Stimulated activated CD4-positive, alpha-beta T cell treated with anti-CD3 and anti-CD28 coated beads, Interleukin-1b, Interleukin-23, amount 100 ng/mL, for 4 hours (primary cell): ENCODE measurements at places on chromosomes 4 and X.
A peak's percentile ranks its signal among the peaks of the same experiment; 100 is the strongest.

GRCh38 chrX:148500423-148501385, at the start of gene AFF2:
TSS of gene AFF2 (plus strand) at chrX:148500617. CDS start at chrX:148501098, 481 bp downstream.
- peak; percentile 45 for DNase-seq

DNA sequence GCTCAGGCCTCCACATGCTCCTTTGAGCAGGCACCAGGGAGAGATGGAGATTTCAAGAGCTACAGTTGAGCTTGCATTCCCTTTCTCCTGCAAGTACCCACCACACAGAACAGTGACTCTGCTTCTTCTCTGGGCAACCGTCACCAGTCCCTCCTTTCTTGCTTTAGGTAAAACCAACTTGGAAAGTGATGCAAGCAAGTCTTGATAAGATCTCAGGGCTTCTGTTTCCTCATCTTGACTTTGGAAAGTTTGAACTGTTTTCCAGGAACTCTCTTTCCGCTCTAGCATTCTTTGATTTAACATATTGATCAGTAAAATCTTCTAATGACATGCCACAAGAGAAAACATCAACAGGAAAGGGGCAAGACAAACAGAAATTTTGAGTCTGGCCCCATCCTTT, 73.7 kb downstream of the USP46 start:
- DNase-seq = no peak

DNA sequence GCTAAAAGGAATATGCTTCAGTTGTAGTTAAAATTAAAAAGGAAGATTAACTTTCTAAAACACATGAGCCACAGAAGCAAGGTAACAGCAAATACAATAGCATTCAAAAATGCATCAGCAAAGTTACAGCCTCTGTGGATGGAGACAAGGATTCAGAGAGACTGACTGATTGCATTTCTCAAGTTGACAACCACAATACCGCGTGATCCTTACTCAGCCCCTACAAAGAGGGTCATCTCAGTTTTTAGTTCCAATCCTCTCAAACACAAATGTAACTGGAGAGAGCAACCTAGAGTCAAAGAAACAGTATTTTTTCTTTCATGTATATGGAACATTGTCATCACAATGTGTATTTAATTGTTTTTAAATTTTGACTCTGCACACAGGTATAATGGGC, 14.2 kb upstream of the C1QTNF7 start:
- DNase-seq = no peak

- DNase-seq = no peak
These were observed 54.9 kb upstream of the IRF2 start for GRCh38 chr4:184529283-184529682.

DNA sequence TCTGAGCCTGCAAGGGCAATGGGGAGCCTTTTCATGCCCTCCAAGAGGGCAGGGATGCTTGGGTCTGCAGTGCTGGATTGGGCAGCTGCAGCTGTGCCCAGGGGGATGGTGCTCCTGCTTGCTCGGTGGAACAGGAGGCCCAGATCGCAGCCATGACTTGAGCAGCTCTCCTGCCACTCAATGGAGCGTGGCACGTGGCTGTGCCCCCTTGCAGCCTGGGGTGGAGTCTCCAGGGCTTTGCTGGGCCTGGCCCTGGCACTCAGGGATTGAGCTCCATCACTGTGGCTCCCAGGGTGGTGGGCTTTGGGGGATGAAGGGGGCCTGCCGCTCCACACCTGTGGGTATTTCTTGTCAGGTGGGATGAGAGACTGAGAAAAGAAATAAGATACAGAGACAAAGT, 53.4 kb upstream of the IBSP start:
- DNase-seq = no peak

DNA sequence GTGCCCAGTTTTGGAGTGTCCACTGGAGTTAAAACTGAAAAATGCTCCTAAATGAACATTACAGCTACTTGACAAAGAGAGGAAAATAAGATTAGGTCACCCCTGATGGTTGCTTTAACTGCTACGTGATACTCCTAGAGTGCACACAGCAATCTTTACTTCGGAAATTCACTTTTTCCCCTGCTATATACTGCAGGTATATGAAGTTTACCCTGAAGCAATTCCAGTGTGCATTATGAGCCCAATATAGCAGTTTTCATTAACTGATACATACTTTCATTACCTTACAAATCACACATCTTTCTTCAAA, 773 bp upstream of the ZNF827 start:
- DNase-seq = no peak

DNA sequence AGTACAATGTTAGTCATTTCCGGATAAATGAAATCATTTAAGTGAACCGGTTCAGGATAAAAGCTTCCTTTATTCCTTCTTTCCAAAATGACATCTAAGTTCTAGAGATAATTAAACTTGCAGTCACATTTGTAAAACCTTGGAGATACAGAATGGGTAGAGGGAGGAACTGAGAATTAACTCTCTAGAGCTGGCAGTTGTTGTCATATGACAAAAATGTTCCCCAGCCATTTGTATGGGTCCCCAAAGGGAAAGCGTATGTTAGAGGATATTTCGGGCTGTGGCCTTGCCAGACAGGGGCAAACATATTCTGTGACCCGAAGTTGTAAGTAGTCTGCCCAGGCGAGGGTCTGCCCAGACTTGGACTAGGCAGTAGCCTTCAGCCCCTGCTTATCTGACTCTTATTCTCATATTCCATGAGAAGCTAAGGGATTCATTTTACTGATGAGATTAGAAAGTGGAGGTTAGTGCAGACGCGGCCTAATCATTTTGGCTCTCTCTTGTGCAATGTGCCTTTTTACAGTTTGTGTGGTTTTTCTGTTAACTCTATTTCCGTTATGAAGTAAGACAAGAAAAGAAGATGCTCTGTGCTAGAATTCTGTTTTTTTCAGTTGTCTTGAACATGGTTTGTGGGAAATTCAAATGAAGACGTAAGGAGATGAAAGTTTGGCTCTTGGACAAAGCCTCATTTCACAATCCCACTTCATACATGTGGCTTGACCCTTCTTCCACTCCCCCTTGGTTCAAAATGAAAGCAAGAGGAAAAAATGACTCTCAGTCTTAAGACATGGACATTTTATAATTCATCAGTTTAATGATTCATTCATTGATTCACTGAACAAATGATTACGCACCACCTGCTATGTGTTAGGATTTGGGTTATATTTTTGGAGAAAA, 2394.2 kb upstream of the AGA start:
- no peak for DNase-seq

GRCh38 chrX:150483356-150483985, 85.0 kb upstream of the MTM1 start:
- DNase-seq = no peak

GRCh38 chr4:1647432-1647831, 36.7 kb downstream of the FAM53A start:
- no peak for DNase-seq

GRCh38 chr4:1726146-1726934, 5.0 kb downstream of the TACC3 start:
- peak; percentile 93 for DNase-seq

- DNase-seq = no peak
These were observed 2.3 kb upstream of the SLC35A2 start for GRCh38 chrX:48913605-48914366.

DNA sequence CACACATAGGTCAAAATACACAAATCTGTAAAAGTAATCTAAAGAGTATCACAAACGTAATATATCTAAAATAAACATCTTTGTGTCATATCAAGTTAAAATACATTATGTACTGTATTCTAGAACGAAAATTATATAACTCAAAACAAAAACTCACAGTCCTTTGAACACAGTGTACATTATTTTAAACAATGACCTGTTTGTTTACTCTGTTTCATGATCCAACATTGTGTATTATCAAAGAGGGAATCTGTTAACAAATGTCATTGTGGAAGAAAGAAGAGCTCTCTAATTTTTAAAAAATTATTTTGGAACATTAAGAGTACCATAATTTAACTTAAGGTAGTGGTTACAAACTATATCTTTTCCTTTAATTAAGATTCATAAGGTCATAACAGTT, 144.1 kb downstream of the FRYL start:
- DNase-seq = no peak

DNA sequence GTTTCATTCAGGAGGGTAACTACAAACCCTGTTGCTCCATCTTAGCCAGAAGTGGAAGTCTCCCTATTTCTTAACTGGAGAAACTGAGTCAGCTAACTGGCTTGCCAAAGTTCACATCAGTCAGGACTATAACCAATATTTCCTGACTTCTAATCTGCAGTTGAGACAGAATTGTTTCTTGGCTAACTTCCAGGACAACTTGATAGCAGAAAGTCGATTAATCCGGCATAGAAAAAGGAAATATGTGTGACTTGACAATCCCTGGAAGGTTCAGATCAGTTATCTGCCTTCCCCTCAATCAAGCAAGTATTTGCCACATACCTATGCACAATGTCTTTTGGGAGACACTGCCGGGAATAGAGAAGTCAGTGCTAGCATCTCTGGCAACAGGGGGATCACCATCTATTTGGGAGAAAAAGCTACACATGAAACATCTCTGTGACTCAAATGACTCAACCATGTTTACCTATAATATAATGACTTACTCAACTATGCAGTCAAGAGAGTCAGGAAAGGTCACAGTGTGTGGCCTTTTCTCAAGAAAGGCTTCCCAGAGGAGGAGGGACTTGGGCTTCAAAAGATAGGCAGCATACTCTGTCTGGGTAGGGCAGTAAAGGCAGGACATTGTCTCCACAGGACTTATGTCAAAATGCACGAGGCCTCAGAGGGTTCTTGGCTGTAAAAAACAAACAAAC, 12.4 kb upstream of the LONRF3 start:
- no peak for DNase-seq

GRCh38 chrX:128458888-128459287, 406.7 kb upstream of the ACTRT1 start:
- DNase-seq = no peak

DNA sequence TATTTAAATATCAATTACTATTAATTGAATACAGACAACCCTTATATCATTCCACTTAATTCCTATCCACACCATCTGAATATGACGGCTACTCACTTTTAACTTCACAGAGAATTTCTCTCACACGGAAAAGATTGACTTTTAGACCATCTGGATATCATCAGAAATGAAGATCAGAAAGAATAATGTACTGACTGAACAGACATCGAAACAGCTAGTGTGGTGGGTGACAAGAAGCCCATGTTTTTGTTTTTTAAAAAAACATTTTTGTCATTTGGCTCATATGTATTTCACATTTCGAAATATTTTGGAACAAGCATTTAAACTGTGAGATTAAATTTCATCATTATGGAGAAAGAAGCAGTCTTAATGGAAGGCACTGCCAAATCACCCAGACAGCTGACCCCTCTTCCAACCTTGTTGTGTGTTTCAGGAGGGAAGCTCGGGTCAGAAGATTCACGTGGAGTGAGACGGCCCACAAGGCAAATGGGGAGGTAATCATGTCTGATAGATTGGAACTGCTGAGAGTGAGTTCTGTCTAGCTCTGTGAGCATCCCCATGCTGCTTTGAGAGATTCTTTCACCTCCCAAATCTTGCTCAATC, 204.2 kb upstream of the RASGEF1B start:
- no peak for DNase-seq

DNA sequence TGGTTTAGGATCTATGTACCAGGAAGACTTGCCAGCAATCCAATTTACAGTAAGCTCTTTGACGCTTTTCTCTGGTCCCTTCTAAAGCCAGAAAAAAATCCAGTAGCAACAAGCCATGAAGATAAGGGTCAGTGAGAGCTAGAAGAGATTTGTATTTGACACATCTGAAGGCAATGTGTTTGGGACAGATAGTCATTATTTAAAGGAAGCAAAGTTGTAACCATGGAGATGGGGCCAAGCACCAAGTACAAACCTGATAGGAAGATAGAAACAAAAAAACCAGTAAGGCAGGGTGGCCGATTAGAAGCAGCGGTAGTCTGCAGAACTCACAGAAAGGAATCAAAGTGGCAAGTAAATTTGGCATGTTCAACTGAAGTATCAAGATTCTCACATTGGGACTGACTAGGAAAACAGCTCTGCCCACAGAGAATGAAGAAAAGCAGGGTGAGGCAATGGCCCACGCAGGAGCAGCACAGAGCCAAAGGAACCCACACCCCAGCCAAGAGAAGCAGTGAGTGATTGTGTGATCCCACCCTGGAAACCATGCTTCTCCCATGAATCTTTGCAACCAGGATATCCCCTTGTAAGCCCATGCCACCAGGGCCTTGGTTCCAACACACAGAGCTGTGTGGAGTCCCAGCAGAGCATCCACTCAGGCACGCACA, 12.9 kb upstream of the C4orf54 start:
- DNase-seq = no peak

GRCh38 chr4:54912155-54912554, 213.2 kb downstream of the KDR start:
- no peak for DNase-seq

DNA sequence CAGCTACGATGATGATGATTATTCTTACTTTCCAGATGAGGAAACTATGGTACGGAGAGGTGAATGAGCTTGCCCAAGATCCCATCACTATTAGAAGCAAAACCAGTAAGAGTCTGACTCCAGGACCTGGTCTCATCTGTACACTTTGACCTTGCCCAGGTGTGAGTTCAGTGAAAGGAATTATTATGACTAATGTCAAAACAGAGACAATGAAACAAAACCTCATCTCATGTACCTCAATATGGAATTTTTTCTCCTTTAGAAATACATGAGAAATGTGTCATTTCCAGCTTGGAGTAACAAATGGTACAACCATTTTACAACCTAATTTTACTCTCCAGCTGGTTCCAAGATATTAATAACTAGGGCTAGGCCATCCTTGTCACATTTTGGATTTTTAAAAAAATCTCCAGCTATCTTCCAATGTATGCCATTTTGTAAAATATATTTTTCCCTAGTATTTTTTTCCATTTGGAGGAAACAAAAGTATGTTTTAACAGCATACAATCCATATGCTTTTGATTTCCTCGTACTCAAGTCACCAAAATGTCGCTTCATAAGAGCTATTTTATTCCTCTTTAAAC, 213.8 kb downstream of the PTTG2 start:
- no peak for DNase-seq

GRCh38 chrX:4150259-4150658, 436.8 kb upstream of the PRKX start:
- no peak for DNase-seq

DNA sequence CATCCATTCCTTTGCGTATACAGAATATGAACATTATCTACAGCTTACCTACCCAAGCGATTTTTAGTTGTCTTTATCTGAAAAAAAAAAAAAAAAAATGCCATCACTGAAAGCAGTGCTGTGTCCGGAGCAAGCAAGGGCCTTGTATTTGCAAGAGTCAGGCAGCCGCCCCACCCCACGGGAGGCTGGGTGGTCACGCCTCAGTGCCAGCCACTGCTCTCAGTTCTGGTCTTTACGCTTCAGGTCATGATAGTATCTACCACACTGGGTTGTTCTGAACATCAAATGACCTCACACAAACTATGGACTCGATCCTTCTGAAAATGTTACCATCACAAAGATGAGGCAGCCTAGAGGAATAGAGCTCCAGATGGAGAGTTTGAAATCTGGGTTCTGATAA, 62.7 kb upstream of the HELT start:
- no peak for DNase-seq

- DNase-seq = no peak
These were observed 640 bp downstream of the BANK1 start for GRCh38 chr4:101791182-101791558.

DNA sequence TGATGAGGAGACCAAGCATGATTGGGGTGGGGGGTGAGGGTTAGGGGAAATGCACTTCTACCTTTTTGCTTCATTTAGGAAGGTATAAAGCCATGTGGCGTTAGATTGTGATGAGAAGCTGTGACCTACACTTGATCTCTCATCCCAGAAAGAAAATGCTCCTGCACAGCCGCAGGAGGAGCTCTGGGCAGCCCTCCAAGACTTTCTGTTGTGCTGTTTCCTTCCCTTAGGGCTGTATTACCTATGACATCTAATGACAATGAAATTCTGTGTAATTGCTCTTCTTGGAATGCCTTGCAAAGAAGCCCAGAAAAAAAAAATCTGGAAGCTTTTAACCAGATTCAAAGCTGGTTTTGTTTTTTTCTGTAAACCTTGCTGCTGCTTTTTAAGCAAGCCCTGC, 13.4 kb downstream of the PRPS2 start:
- DNase-seq = no peak
